MCF 10A (cell line): ENCODE measurements at places on chromosomes 1 and 21. TPM values are rescaled to one million over a fixed set of nuclear protein-coding genes. Genes with fewer than 3 reads are reported as not detected.

The AGMAT gene
- total RNA-seq, result not detected in 2 replicates

DNA sequence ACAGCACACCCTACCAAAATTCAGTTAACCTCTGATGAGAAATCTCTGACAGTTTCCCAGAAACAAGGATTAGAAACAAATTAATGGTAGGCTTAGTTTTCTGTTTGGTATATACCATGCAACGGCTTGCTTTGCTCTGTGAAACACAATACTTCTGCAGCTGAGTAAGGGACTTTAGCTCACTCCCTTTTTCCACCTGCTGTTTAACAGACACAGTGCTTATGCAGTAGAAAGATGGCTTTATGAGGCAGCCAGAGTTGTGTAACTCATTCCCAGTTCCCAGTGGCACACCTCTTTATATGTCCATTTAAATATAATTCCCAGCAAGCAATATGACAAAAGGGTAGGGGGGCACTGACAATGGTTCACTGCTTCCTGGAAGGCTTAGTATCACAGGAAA lies 124.0 kb downstream of the PIGK start:
- H3K4me3 ChIP-seq, result no peak overlapping the region
- H3K4me1 ChIP-seq, result peaks cover under 1% of the 10 kb centered on the region
- no peak for DNase-seq
- no peak overlapping the region for H3K27ac ChIP-seq
- no peaks in the 10 kb centered on the region for H3K27me3 ChIP-seq

The ANKRD45 gene
- total RNA-seq, result 0.42 TPM in 1 of 2 replicates, not detected in the other

The MCOLN2 gene
- total RNA-seq, result 3.0 and 3.1 TPM in 2 replicates

- no peaks in the 10 kb centered on the region for H3K27me3 ChIP-seq
- H3K36me3 ChIP-seq, result no peaks in the 10 kb centered on the region
- no peaks in the 10 kb centered on the region for H3K4me1 ChIP-seq
- H3K27ac ChIP-seq, result no peak overlapping the region
- DNase-seq, result no peak
Measured at GRCh38 chr1:55943012-55943411, 636.4 kb downstream of the PLPP3 start.

DNA sequence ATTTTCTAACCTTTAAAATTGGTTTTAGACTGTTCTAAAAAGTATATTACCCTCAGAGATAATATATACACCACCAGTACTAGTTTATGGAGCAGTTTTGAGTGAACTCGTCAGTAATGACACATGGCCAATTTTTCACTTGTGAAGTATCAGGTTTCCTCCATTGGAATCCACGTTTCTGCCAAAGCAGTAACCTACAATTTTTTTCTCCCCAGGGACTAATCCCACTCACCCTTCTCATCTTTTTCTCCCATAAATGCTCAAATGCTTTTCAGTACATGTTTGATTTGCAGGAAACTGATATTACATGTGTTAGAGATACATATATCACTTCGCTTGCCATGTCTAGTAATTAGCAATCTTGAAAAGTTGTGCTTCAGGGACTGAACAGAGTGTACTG lies 94.1 kb downstream of the COL24A1 start:
- peak; percentile 24 for DNase-seq
- peaks cover 24% of the 10 kb centered on the region for H3K27me3 ChIP-seq
- H3K36me3 ChIP-seq, result no peaks in the 10 kb centered on the region

The VWA1 gene
- total RNA-seq, result 0.37 and 0.54 TPM in 2 replicates

DNA sequence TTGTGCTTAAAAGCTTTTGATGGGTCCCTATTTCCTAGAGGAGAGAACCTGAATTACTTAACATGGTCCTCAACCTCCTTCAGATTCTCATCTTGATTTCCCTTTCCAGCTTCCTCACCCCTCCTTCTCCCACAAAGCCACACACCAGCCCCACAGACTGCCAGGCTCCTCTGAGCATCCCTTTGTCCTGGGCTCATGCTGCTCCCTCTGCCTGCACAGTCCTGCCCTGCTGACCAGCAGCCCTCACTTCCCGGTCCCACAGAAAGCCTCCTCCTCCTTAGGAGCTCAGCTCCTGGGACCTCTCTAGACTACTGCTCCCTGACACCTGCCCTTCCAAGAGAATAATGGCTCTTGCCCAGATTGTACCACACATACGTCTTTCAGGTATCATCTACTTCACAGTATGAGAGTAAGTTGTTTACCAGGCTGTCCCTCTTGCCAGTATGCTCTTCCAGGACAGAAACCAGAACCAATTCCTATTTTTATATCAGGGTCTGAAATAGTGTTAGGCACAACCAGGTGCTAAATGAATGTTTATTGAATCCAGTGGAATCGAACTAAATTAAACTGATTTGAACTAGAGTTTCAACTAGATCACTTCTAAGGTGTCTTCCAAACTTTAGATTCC lies 373.4 kb downstream of the LMX1A start:
- H3K36me3 ChIP-seq, result no peaks in the 10 kb centered on the region
- H3K4me1 ChIP-seq, result no peaks in the 10 kb centered on the region
- H3K27me3 ChIP-seq, result peaks cover 2% of the 10 kb centered on the region
- no peak overlapping the region for H3K27ac ChIP-seq
- H3K4me3 ChIP-seq, result no peak overlapping the region

DNA sequence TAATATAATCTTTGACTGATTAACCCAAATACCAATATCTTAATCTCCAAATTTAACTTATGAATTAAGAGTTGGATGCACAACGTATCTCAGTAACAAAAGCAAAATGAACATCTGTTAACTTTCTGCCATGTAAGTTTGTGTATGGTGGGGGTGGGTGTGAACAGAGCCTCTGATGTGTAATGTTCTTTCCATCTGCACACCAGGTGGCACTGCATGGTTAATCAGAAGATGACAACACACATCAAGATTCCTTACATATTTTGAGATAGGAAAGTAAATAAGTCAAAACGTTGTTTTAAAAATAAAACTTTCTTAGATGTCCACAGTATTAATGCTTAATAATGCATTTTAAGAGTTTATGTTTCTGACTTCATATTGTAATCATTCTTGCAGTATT lies 251.9 kb downstream of the DPYD start:
- H3K27me3 ChIP-seq, result no peaks in the 10 kb centered on the region
- peak; percentile 47 for DNase-seq

DNA sequence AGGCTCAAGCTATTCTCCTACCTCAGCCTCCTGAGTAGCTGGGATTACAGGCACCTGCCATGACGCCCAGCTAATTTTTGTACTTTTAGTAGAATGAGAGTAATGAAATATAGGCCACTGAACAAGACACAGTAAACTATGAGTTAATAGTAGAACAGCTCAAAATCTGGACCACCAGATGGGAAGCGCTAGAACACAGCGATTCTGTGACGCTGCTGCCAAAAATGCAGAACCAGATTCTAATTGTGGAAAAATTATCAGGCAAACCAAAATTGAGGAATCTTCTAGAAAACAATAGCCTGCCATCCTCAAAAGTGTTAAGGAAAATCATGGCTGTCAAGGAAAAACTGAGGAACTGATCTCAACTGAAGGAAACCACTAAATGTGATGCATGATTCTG lies 111.4 kb upstream of the TIAM1 start:
- DNase-seq, result no peak
- no peaks in the 10 kb centered on the region for H3K27me3 ChIP-seq
- no peaks in the 10 kb centered on the region for H3K4me1 ChIP-seq
- no peak overlapping the region for H3K27ac ChIP-seq
- H3K4me3 ChIP-seq, result no peak overlapping the region

DNA sequence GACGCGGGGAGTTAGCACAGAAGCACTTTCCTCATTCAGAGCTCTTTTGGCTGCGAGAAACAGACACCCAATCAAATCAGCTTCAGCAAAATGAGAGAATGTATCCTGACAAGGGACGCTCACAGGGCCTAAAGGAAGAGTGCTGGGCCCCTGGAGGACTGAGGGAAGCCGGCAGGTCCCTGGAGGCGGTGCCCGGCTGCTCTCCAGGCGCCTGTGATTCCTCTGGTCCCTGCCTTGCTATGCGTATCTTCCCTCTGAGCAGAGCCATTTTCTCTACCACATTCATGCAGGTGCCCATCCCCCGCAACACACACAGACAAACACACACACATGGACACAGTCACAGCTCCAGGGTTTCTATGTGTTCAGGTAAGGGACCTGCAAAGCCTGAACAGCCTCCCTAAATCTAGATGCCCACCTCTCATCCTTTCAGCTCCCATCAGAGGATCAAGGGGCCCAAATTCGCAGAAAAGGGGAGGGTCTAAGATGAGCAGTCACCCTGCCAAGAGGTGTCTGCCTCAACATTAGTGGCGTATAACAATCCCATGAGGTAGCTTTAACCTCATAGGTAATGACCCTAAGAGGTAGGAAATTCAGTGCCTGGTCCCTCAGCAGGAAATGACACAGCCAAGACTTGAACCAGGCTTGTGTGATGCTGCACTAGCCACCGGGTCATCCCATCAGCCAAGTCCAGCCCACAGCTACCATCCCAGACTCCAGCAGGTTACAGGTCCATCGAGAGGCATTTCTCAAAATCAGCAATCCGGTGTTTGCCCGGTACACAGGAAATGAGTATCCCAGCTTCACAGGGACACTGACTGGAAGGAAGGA lies 29.0 kb downstream of the PTAFR start:
- peaks cover 6% of the 10 kb centered on the region for H3K4me1 ChIP-seq
- H3K27me3 ChIP-seq, result no peaks in the 10 kb centered on the region
- no peaks in the 10 kb centered on the region for H3K36me3 ChIP-seq
- no peak overlapping the region for H3K27ac ChIP-seq
- no peak for DNase-seq
- no peak overlapping the region for H3K4me3 ChIP-seq

- H3K36me3 ChIP-seq, result peaks cover 44% of the 10 kb centered on the region
- no peak overlapping the region for H3K4me3 ChIP-seq
- H3K4me1 ChIP-seq, result no peaks in the 10 kb centered on the region
Measured at GRCh38 chr1:233166896-233167295, 128.6 kb downstream of the PCNX2 start.

DNA sequence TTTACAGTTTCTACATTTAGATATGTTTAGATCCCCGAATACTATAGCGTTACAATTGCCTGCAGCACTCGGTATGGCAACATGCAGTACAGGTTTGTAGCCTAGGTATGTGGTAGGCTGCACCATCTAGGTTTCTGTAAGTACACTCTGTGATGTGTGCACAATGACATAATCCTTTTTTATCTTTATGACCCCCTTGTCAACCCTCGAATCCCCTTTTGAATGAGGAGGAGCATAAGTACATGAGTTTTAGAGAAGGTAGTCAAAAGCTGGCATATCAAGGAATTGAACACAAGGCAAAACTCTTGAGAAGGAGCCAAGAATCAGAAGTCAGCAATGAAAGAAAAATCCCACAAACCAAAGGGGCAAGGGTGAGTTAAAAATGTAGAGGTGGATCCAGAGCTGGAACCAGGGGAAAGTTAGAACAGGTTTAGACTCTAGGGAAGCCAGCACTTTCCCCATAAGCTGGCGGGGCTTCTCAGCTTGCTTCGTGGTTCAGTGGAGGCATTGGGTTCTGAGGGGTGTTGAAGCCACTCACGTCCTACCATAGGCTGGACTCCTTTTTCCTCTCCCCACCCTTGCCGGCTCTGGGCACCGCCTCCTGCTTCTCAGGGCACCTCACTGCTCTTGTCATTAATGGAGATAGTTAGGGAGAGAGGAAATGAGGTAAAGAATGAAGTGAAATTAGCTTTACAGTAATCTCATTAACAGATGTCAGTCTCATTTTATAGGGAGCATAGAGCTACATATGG lies 31.3 kb downstream of the OLFML3 start:
- peaks cover 12% of the 10 kb centered on the region for H3K4me1 ChIP-seq
- peaks cover 4% of the 10 kb centered on the region for H3K36me3 ChIP-seq
- H3K27ac ChIP-seq, result no peak overlapping the region
- no peak for DNase-seq
- no peaks in the 10 kb centered on the region for H3K27me3 ChIP-seq

The BACE2 gene
- 21.3 and 22.0 TPM in 2 replicates for total RNA-seq

GRCh38 chr1:158506369-158506987 lies 34.5 kb downstream of the OR10R2 start:
- H3K4me1 ChIP-seq, result no peaks in the 10 kb centered on the region
- H3K36me3 ChIP-seq, result no peaks in the 10 kb centered on the region
- no peak overlapping the region for H3K4me3 ChIP-seq
- no peak overlapping the region for H3K27ac ChIP-seq

The HAO2 gene
- not detected in 2 replicates for total RNA-seq

DNA sequence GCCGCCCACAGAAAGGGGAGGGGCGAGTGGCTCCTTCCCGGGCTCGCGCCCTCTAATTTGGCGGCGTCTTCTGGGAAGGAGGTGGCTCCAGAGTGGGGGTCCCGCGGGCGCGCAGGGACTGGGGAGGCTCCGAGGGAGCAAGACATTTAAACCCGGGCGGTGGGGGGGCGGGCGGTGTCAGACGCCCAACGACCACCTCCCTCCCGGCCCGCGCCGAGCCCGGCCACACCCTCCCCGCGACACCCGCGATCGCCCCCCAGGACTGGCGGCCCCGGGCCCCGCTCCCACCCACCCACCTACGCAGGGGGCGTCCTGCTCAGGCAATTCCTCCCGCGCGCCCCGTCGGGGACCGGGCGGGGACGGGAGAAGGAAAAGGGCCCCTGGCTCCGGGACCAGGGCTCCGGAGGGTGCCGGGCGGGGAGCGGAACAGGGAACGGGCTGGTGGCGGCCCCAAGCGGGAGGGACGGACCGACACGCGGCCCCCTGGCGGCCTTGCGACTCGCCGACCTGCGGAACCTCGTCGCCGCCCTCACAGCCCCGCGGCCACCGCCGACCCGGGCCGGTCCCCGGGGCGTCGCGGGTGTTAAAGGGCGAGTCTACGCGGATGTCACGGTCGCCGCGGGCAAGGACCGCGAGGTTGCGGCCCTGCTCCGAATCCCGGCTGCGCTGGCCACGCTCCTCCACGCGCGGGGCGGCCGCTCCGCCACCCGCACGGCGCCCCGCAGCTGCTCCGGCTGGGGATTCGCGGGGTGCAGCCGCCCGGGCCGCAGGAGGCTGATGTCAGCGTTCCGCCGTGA lies 94.0 kb upstream of the FMN2 start:
- peaks cover 9% of the 10 kb centered on the region for H3K4me1 ChIP-seq
- no peak overlapping the region for H3K27ac ChIP-seq
- DNase-seq, result no peak
- no peaks in the 10 kb centered on the region for H3K27me3 ChIP-seq
